Stimulated activated CD4-positive, alpha-beta T cell treated with anti-CD3 and anti-CD28 coated beads, Interleukin-15, amount 100 ng/mL, for 1 hour (primary cell): ENCODE measurements at places on chromosomes 5 and 9.
A peak's percentile ranks its signal among the peaks of the same experiment; 100 is the strongest.

- no peak for DNase-seq
These were observed 18.5 kb downstream of the MATR3 start for GRCh38 chr5:139312075-139312474.

DNA sequence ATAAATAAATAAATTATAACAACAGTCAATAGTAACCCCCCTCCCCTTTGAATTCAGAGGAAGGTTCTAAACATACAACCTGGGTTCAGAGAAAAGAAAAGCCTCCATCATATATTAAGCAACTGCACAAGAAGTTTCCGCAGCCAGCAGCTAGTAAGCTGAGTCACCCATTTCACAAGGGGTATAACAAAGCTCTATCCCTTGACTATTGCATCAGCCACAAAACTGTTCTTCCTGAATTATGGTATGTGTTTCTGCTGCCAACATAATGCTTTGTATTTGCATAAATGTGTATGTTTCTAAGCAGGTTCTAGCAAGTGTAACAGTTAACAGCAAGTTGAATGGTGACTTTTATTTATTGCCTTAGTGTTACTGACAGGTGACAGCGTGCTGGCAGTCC, 6.8 kb upstream of the CEP120 start:
- DNase-seq: no peak

DNA sequence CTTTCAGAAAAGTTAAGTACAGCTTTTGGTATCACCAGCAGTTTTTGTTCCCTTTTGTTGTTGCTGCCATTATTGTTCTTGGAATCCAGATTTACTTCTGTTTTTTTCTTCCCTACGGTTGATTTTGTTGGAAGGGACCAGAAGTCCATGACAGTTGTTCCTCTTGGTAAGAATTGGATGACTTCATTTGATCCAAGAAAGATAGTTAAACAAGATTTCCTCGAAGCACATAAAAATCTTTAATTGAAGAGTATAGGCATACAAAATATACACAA, 65.4 kb downstream of the CDC42SE2 start:
- no peak for DNase-seq

GRCh38 chr5:94407023-94407422, 211.4 kb downstream of the KIAA0825 start:
- DNase-seq: no peak

DNA sequence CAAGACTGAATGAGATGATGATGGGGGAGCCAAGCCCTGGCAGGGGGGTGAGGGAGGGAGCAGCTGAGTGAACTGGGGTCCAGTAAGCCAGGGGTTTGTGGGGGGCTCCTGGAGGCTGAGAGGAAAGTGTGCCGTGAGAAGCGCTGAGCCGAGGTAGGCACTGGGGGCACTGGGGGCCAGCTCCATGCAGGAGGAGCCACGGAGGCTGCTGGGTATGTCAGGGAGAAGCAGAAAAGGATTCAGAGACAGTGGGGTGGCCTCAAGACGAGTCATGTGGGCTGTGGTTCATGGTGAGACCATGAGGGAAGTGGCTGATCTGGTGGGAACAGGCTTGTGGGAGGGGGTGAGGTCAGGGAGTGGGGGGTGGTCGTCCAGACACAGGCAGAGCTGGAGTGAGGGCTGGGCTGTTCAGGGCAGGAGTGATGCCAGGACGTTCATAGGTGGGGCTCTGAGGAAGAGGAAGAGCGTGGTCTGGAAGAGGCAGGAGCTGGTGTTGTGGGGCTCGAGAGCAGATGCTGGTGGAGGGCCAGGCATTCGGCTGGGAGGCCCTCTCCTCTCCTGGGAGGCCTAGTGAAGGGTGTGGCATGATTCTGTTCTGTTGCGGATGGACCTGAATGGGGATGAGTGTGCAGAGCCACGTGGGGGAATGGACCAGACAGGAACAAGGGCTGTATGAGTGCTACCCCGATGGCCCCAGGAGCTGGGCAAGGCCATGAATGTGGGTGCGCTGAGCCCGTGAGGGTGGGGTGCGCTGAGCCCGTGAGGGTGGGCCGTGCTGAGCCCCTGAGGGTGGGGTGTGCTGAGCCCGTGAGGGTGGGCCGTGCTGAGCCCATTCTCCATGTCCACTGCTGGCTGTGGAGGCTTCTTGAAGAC, 92.7 kb upstream of the CACNA1B start:
- DNase-seq: no peak

- peak; percentile 32 for DNase-seq
These were observed 260.0 kb downstream of the AUH start for GRCh38 chr9:91101611-91102168.

GRCh38 chr9:20865347-20865746, 166.1 kb downstream of the HACD4 start:
- no peak for DNase-seq
